HEK293T (cell line): ENCODE measurements at places on chromosomes 1 and 21.

DNA sequence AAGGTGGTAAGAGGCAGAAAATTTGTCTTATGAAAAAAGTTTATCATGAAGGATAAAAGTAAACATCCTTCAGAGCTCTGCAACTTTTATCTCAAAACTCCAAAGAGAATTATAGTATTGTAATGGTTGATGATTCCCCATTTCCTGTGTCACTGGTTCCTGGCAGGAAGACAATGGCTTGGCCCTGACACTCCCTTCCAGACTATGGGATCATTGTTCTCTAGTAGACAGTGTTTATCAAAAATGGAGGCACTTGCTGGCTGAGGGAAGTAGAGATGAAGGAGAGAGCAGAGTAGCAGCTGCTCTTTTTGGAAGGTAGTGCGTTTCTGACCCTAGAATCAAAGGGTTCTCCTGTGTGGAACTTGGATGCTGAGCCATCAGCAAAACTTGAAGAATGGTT lies 145.9 kb upstream of the ATP1B1 start:
- DNase-seq = no peak

DNA sequence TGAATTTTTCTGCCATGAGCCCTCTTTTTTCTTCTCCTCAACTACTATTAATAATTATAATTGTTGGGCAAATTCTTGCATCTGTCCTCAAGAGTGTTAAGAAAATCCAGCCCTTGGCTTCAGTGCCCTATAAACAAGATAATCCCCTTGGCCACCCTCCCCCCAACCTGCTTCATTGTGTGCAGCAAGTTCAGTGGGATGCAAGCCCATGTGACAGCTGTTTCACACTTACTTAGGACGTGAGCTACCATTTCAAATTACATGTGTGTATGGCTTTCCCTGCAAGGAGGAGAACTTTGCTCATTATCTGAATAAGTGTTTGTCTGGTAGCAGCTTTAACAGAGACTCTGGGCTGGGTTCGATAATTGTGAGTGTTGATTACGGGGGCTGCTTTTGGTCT lies 276.2 kb downstream of the CACNA1E start:
- no peak for DNase-seq

DNA sequence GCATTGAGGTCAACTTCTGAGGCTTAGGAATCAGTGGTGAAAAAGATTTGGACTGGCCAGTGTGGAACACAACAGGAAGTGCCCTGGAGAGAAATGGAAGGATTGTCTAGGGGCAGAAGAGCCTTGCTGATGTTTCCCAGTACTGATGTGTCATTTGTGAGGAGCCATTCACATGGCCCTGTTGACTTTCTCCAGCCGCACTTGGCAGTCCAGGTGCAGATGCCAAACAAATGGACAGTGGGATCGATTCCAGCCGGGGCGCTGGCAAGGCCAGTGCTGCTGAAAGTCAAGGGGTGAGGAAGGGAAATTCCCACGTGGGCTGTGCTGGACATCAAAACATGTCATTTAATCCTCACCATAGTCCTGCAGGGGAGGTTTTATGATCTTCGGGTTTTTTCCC lies 4.9 kb upstream of the TRIM63 start:
- DNase-seq = no peak

GRCh38 chr1:119186471-119186870 lies 46.0 kb upstream of the WARS2 start:
- DNase-seq = no peak

DNA sequence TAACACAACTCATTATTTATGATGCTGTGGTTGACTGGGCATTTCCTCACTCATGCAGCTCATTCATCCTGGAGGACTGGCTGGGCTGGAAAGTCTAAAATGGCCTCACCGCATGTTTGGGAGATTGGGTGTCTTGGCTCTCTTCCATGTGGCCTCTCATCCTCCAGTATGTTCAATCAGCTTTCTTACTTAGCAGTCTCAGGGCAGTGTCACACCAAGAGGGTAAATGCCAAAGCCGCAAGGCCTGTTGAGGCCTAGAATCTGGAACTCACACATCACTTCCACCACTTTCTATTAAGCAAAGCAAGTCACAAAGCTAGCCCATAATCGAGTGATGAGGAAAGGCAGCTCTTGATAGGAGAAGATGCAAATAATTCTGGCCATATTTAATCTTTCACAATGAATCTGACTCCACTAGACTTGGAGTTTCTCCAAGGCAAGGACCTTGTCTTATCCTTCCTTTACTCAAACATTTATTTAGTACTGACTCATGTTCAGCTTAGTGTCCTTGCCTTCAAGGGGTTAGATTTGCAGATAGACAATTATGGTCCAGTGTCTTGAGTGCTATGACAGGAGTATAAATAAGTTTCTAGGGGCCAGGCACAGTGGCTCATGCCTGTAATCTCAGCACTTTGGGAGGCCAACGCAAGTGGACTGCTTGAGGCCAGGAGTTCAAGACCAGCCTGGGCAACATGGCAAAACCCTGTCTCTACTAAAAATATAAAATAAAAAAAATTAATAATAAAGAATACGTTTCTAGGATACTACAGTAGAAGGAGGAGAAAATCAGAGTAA lies 45.1 kb downstream of the TMEM53 start:
- DNase-seq = no peak

DNA sequence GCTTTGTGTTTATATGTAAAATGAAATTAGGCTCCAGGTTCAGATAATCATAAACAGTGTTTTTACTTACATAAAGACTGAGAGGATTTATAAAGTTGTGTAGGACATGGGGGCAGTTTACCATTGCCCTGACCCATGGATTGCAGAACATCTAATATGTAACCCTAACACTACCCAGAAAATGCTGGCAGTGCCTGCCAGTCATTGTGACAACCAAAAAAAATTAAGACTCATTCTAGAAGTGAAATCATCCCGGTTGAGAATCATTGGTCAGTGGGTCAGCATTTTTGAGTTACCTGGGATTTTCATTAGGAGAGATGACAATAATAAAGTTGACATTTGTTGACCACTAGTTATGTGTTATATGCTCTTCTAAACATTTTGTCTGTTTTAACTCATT lies 31.2 kb upstream of the THEM4 start:
- DNase-seq = no peak

- DNase-seq = no peak
These were observed 248.3 kb downstream of the NUF2 start for GRCh38 chr1:163570071-163570470.

DNA sequence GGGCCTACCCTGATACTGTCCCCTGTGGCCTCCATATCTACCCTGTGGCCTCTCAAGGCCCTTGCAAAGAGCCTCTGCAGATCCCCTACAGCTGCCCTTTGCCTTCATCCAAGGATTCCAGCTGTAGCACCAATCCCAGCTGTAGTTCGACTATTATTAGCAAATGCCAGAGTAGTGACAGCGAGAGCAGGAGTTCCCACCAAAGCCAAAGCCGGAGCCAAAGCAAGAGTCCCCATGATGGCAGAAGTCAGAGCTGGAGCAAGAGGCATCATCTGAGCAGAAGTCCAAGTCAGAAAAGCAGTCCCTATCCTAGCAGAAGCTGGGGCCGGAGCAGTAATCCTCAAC lies 2.7 kb downstream of the NSUN4 start:
- no peak for DNase-seq

DNA sequence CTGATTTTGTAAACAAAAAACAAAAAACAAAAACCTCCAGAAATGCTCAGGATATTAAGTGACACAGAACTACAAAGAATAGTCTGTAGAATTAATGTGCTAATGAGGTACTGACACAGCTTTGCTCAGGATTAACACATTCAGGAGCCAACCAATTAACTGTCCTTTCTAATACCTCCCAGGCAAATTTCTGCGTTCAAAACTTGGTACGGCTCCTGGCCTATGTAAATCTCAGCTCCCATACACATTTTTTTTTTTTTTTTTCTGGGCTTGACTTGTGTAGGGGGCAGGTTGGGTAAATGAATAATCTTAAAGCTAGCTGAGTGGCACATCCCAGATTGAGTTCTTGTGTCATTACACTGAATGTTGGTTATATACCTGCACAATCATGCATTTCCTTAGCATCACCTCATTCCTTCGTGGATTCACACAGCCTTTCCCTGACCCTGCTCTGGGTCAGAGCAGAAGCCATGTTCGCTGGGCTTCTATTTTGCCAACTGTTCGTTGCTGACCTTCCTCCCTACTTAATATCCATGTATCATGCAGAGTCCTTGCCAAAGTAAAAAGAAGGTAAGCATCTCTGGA lies 12.6 kb upstream of the IER5 start:
- DNase-seq = no peak

GRCh38 chr1:163538667-163539066 lies 216.9 kb downstream of the NUF2 start:
- DNase-seq = no peak

DNA sequence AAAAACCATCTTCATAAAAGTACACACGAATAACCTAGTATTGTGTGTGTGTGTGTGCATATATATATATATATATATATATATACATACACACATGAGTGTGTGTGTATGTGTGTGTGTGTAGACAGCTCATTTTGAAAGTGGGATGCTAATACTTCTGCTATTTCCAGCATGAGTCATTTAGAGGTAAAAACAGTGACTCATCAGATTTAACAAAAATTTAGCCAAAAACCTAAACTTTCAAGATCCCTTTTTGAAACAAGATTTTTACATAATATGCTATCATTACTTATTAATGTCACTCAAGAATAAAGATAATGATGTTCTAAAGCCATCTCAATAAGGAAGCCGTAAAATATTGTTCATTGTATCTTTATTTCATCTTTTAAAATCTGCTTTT lies 35.6 kb upstream of the ADGRL4 start:
- DNase-seq = no peak

- no peak for DNase-seq
These were observed 30.6 kb downstream of the CAMK1G start for GRCh38 chr1:209614151-209614420.

DNA sequence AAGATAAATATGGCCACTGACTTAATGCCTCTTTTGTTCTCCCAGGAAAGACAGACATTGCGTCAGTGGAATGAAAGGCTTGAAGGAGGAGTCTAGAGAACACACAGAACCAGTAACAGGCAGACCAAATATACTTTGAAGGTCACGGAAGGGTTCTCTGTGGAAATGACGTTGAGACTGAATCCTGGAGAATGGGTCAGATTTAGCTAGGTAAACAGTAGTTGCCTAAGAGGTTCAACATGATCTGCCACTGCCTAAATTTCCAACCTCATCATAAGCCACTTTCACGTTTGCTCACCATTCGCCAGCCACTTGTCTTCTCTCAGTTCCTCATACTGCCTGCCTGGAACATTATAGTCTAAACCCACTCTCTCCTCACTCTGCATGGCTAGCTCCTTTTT lies 20.5 kb downstream of the PLA2G4A start:
- DNase-seq = no peak
